ENCODE measurements at places on chromosomes 16 and 17.
A peak's percentile ranks its signal among the peaks of the same experiment; 100 is the strongest.

DNA sequence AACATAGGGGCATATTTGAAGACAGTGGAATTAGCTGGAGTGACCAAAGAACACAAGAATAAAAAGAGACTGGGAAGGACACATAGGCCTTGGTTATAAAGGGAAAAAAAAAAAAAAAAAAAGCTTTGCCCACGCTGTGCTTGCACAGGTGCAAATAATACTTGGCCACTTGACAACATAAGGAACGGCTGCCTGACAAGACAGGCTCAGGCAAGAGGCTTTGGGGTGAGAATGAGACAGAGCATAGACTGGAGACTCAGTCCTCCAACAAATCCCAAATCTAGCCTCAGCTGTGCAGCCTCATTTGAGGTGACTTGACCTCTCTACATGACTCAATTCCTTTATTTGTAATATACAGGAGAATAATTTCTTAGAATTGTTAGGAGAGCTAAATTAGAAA, 332.8 kb upstream of the DYNLRB2 start:
- no peak for DNase-seq

DNA sequence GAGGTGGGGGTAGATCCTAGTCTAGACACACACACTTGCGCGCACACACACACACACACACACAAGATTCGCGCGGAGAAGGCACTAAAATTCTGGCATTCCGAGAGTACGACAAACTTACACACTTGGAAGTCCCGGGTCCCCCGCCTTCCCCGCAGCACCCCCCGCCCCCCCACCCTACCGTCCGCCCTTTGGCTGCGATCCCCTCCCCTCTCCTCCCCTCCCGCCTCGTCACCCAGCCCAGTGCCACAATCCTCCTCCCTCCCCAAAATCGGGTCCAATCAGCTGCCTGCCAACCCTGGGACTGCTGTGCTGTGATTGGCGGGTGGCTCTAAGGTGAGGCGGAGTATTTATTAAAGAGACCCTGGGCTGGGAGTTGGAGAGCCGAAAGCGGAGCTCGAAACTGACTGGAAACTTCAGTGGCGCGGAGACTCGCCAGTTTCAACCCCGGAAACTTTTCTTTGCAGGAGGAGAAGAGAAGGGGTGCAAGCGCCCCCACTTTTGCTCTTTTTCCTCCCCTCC, at the start of gene SOX9:
Gene SOX9 (plus strand): TSS at position 379 of the 522 bp plus-strand sequence. CDS start 372 bp downstream, outside the sequence.
- DNase-seq: peak; percentile 95

GRCh38 chr17:47220531-47220999, 11.4 kb downstream of the MYL4 start:
- DNase-seq: no peak

- no peak for DNase-seq
These were observed 37.7 kb upstream of the CDH3 start for GRCh38 chr16:68607443-68607842.

GRCh38 chr16:86392436-86393152, 117.7 kb upstream of the FOXF1 start:
- DNase-seq: no peak

DNA sequence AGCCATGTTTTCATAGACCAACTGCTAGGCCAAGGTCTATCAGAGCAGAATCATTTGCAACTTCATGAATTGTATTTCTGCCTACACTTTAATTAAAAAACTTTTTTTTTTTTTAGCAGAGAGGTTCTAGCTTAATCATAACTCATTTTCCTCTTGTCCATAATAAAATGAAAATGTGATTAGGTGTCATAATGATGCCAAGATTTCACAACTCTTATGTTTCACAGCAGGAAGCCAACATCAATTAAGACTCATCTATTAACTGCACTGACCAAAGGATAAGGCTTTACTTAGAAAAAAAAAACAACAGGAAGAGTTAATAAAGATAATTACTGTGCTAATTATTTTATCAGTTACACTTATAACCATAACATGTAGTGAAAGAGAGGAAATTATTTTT, 18.9 kb upstream of the RNF43 start:
- no peak for DNase-seq

GRCh38 chr16:1414532-1415260, at the start of gene UNKL:
Gene UNKL (minus strand): TSS chr16:1414704. CDS start chr16:1414691, 13 bp downstream.
- DNase-seq: peak; percentile 37

DNA sequence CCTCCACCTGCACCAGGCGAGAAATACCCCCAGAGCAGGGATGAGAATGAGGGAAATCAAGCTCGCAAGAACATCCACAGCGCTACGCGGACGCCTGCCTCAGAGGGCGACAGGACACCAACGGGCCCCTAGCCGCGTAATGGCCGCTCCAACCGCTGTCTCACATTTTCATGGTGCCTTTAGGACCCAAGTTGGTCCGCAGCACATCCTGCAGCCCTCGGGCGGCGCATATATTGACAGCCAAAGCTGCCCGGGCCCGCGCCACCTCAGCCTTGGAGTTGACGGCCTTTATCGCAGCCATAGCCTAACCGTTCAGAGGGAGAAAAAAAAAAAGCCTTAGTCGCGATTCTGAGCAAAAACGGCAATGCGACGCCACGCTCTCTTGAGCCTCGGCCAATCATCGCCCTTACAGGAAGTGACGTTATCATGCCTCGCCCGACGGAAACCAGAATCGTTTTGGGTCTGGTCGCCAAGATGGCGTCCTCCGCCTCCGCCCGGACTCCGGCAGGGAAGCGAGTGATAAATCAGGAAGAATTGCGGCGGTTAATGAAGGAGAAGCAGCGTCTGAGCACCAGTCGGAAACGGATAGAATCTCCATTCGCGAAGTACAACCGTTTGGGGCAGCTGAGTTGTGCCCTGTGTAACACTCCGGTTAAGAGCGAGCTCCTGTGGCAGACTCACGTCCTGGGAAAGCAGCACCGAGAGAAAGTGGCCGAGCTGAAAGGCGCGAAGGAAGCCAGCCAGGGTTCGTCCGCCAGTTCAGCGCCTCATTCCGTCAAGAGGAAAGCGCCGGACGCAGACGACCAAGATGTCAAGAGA, at the start of the genes CCT6B and ZNF830:
Gene CCT6B (minus strand): TSS at position 368 of the 819 bp plus-strand sequence. CDS start 67 bp downstream, at position 301.
Gene ZNF830 (plus strand): TSS at position 448 of the 819 bp plus-strand sequence. CDS start 27 bp downstream, at position 475.
- peak; percentile 92 for DNase-seq

GRCh38 chr17:29577385-29578211, 9.1 kb downstream of the TP53I13 start:
- peak; percentile 72 for DNase-seq

- DNase-seq: no peak
These were observed 144.0 kb upstream of the IRX3 start for GRCh38 chr16:54430491-54431030.

- no peak for DNase-seq
These were observed 10.3 kb downstream of the STARD3 start for GRCh38 chr17:39647256-39647655.

DNA sequence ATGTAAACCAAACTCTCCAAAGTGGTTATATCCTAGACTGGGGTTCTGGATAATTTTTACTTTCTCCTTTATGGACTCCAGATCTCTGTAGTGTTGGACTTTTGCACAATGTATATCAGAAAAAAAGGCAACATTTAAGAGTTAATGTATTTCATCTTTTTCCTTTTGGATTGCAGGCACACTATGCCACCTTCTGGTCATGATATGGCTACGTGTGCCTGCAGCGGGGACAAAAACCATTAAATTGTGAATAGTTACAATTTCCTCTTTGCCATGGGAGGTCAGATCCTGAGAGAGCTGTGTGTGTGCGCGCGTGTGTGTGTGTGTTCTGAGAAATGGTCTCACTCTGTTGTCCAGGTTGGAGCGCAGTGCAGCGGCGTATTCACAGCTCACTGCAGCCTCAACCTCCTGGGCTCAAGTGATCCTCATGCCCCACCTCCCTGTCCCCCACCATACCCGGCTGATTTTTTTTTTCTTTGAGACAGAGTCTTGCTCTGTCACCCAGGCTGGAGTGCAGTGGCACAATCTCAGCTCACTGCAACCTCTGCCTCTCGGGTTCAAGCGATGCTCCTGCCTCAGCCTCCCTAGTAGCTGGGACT, 4.3 kb upstream of the SGF29 start:
- no peak for DNase-seq

- DNase-seq: no peak
These were observed 100.6 kb downstream of the ENGASE start for GRCh38 chr17:79174905-79175856.

- no peak for DNase-seq
These were observed 569.9 kb downstream of the HS3ST4 start for GRCh38 chr16:26261621-26262020.

DNA sequence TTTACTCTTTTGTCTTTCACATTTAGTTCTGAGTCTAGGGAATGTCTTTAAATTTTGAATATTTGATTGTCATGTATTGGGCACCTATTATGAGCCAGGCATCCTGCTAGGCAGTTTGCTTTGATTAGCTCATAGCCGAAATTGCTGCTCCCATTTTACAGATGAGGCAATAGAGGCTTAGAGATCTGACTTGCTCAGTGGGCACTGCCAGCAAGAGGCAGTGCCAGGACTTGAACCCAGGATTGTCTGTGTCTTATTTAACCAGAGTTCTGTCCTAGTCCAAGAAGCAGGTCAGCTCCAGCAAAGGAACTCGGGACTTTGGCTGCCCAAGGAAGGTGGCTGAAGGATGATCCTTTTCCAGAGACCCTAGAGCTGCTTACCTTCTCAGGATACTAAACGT, 24.5 kb downstream of the BEAN1 start:
- no peak for DNase-seq

GRCh38 chr17:38554430-38555350, 51.1 kb downstream of the SRCIN1 start:
- no peak for DNase-seq

DNA sequence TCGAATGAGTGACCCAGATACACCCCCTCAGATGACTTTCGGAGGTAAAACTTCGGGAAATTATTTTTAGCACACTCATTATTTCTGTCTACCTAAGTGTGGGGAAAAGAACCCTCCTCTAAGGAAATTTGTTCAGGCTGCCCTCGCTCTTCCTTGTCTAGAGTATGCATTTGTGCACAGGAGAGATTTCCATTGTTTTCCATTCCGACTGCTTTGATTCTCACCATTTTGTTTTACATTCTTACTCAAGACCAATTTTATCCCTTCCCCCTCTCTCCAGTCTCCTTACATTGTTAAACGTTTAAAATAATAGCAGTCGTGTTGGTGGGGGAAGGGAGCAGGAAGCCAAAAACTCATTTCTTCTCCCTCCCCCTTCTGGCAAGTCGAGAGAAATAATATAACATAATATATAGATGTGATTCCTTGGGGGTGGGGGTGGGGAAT, 1.5 kb upstream of the CHD3 start:
- no peak for DNase-seq

DNA sequence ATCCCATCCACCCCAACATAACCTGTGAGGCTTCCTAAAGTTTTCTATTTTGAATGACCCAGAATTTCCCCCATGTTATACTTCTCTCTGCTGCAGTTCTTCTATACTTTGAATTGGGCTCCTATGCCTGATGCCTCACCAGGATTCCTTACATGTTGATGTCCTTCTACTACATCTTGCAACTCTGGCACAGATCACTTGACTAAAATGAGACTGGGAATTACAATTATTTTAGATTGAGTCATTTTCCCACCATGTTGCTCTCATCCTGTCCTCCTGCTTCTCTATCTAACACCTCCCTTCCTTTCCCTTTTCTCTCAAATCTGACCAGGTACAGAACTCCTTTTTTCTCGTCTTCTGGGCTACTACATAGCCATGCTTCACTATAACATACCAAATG, 314.0 kb upstream of the KCNJ16 start:
- no peak for DNase-seq

- no peak for DNase-seq
These were observed 15.3 kb downstream of the ENGASE start for GRCh38 chr17:79089720-79090442.

DNA sequence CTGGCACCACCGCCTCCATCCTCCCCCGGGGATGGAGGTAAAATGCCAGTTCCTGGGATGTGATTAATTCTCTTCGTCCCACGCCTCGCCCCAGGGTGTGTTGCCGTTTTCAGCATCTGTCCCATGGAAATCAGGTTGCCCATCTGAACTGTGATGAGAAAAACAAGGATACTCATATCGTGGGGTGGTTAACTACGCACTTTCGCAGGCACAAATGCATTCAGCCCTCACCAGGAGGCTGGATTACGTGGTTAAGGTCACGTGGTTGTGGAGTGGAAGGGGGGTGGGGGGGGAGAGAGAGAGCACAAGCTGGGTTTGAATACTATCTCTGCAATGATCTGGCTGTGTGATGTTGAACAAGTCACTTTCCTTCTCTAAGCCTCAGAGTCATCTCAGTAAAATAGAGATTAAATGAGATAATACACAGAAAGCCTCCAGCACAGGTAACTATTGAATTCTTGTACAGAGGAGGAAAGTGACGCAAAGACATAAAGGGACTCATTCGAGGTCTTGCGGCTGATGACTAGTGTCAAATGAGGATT, 74.7 kb downstream of the BMERB1 start:
- DNase-seq: no peak

DNA sequence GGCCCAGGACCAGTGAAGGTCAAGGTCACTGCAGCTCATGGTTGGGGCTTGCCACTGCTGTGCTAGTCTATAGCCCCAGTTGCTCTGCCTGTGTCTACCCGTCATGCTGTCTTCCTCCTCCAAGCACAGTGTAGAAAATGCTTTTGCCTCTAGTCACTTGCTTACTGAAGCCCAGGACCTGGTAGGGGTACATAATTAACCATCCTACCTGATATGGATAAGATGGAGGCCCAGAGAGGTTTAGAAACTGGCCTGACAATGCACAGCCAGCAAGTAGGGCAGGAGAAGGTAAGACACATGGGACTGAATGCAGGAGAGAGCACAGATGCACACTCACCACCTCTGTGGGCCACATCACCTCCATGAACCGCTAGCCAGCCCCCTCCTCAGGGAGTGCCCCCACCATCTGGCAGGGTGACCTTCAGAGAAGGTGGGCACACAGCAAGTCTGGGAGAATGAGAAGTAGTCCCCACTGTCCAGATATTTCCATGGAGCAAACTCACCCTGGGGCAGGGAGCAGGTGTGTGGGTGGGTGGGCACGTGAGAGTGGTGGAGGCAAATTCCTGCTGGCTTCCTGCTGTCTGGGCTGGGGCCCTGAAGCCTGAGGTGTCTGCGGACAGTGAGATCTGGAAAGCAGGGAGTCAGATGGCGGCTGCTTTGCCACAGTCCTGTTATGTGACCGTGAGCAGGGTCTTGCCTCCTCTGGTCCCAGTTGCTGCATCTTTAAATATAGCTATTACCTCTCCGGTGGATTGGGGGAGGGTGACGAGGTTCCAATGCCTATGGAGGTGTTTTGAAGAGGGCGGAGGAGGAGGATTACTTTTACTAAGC, 1.0 kb downstream of the CX3CL1 start:
- DNase-seq: no peak

GRCh38 chr16:10202649-10203048, 20.4 kb upstream of the GRIN2A start:
- DNase-seq: no peak

DNA sequence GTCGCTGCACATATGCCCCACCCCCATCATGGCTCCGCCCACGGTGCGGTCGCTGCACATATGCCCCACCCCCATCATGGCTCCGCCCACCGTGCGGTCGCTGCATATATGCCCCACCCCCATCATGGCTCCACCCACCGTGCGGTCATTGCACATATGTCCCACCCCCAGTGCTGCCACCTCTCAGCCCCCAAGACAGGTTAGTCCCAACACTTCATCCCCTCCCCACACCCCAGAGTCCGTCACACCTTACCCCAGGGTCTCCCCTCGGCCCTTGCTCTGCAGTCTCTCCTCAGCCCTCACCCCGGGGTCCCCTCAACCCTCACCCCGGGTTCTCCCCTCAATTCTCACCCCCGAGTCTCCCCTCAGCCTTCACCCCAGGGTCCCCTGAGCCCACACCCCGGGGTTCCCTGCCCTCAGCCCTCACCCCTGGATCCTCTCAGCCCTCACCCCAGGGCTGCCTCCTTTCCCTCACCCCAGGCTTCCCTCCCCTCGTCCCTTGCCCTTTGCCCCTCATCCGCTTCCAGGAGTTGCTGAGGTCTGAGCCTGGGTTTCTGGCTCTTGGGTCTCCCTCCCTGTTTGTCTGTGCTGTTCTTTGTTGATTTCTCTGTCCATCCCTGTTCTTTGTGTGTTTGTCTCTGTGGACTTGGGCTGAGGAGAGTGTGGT, 25.6 kb downstream of the TPSG1 start:
- no peak for DNase-seq
